ENCODE measurements at places on chromosomes 6 and 20. TPM values are rescaled to one million over a fixed set of nuclear protein-coding genes. Genes with fewer than 3 reads are reported as not detected.

PRICKLE4 gene
- 2.3 TPM for total RNA-seq

CTCFL gene
- total RNA-seq, result not detected

TRERF1 gene
- 12.8 TPM for total RNA-seq

KIAA0408 gene
- 110 TPM for total RNA-seq

WFDC12 gene
- not detected for total RNA-seq

AVP gene
- not detected for total RNA-seq

TGM3 gene
- total RNA-seq, result not detected

PSORS1C1 gene
- total RNA-seq, result not detected

GRCh38 chr20:31505903-31506302 is 8.3 kb upstream of the HM13 start:
- no peak for DNase-seq

- DNase-seq, result no peak
Observed at GRCh38 chr20:24605937-24606455, 136.6 kb downstream of the SYNDIG1 start.

- no peak for DNase-seq
Observed at GRCh38 chr6:111701146-111701545, 95.5 kb upstream of the TRAF3IP2 start.

DNA sequence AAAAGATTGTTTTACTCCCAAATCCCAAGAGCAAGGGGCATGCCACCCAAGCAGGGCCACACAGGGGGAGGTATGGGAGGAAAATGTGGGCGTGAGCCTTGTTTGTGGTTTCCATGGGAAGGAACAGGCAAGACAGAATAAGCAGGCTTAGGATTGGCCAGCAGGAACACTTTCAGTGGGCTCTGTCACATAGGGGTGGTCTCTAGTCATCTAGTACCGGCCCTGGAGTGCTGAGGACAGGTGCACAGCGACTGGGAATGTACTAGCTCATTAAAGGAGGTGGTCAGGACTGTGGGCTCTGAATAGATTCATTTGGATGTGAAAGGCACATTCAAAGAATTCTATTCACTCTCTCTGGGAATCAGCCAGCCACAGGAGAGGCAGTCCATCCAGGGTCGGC is 175.6 kb downstream of the TBC1D7 start:
- no peak for DNase-seq

GRCh38 chr6:165227644-165228329 is 81.6 kb downstream of the C6orf118 start:
- DNase-seq, result no peak

DNA sequence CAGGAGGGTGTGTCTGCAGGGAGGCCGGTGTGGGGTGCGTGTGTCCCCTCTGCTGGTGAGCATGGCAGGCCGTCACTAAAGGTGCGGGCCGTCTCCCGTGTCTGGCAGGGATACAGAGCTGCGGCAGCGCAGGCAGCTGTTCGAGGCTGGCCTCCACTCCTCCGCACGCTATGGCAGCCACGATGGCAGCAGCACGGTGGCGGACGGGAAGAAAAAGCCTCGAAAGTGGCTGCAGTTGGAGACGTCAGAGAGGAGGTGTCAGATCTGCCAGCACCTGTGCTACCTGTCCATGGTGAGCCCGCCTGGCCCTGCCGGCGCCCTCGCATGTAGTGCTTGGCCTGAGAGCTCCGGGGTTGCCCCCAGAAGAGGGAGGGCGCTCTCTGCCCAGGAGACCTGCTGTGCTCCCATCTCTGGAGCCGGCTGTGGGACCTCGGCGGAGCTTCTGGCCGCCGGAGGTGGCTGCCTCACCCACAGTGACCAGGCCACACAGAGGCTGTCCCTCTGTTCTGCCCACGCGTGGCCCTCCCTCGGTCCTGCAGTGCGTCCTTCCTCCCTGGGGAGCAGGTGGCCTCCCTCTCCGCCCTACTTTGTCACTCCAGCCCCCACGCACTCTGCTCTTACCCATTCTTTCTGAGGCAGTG is 149.6 kb downstream of the DTNBP1 start:
- DNase-seq, result no peak

DNA sequence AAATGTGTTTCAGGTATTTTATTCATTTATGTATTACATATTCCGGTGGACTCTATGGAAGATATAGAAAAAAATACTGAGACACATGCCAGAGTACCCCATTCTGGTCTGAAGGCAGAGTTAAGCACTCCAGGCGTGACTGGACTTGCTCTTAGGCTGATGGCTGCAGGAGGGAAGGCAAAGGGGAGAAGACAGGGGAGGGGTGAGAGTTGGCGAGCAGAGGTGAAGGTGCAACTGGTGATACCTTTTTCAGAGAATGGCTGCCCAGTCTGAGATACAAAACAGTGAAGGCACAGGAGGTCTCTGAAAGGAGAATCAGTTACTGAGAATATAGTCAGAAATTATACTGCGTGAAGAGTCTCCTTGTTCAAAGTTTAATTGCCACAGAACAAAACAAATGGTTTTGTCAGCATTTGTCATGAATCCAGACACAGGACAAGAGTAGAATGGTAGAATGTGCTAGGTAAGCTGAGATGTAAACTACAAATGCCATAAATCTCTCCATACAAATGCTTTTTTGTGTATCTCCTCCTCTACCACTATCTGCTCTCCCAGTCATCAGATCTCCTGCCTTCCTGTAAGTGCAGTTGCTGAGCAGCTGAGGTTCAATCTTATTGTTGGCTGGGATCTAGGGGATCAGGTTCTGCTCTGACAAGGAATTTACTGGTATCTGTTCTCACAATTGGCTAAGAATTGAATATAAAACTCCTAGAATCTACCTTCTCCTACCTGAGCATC is 104.2 kb upstream of the DST start:
- DNase-seq, result no peak

DNA sequence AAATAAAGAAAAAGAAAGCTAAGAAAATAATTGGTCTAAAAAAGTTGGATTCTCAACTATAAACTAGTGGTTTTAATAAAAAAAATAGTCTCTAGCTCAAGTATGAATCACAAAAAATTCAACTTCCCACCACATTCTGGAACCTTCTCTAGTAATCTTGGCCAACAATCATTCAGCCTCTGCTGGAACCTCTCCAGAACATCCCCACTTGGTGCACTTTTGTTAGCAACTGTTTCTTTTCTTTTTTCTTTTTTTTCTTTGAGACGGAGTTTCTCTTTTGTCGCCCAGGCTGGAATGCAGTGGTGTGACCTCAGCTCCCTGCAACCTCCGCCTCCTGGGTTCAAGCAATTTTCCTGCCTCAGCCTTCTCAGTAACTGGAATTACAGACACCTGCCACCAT is 35.7 kb downstream of the TXLNB start:
- no peak for DNase-seq

All from glutamatergic neuron (in vitro differentiated cells).